Left ventricle myocardium inferior (tissue), 1 donor: ENCODE measurements at places on chromosomes 2 and 18. TPM values are rescaled to one million over a fixed set of nuclear protein-coding genes. Genes with fewer than 3 reads are reported as not detected.

DNA sequence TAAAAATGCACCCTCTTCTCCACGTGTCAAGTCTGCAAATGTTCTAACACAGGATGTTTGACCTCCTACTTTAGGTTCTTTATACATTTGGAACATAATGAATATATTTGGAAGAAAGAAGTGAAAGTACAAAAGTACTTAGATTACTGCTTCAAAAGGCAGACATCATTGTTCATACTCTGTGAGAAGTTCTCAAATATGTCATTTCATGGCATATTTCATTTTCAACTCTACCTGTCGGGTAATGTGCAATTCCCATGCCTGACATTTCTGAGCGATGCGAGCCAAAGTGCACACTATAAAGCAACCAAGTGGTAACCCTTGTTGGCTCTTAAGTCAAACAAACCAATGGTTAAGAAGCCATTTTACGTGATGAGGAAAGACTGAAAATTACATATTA lies 7.0 kb downstream of the BUB1 start:
- DNase-seq, result no peak

DNA sequence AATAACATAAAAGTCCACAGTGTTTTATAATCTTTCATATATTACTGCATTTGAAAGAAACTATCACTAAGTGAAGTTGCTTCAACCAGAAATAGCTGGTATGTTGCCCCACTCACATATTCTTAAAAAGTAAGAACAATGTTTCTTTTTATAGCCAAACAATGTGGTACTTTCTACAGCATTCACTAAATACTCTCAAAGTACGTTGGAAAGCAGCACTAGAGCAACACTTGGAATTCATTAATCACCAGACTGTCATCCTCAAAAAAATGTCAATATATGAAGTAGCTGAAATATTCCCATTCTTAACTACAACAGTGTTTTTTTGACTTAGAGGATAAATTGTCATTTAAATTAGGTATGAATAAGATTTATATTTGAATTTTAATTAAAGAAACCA lies 32.8 kb downstream of the COBLL1 start:
- DNase-seq, result no peak

SRD5A2 gene
- not detected for total RNA-seq

DNA sequence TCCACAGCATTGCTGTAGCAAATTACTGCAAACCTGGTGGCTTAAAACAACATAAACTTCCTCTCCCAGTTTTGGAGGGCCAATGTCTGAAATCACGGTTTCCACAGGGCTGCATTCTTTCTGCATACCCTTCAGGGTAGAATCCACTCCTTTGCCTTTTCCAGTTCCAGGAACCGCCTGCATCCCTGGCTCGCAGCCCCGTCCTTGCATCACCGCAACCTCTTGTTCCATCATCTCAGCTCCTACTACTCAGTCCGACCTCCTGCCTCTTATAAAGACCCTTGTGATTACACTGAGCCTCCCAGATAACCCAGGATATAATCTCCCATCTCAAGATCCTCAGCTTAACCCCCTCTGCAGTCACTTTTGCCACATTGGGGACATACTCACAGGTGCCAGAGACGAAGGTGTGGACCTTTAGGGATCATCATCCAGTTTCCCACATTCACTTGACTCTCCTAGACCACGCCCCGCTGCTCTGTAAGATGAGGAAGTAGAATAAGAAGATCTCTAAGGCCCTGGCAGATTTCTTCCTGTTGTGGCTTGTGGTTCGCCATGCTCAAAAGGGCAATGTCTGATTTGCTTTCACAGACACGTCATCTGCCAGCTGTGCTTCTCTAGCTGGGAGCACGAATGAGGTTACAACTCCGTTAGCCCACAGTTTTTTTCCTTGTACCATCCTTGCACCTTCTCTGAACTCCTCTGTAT lies 103.6 kb upstream of the AGAP1 start:
- no peak for DNase-seq

MC4R gene
- total RNA-seq, result not detected

DNA sequence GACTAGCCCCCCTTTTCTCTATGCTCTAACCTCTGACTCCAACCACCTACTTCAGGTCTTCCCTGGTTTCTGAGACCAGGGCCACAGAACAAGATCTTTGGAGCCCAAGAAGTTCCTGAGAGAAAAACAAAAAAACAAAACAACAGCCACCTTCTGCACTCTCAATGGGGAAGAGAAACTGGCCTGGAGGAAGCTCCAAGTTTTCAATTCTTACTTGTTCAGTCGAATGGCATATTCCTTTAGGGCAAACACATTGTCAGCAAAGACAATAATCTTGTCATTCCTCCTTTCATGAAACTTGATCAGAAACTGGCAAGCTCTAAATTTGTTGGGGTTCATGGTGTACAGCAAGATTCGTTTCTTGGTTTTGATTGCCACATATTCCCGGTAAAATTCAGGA lies 15.0 kb downstream of the ERCC3 start:
- no peak for DNase-seq

DNA sequence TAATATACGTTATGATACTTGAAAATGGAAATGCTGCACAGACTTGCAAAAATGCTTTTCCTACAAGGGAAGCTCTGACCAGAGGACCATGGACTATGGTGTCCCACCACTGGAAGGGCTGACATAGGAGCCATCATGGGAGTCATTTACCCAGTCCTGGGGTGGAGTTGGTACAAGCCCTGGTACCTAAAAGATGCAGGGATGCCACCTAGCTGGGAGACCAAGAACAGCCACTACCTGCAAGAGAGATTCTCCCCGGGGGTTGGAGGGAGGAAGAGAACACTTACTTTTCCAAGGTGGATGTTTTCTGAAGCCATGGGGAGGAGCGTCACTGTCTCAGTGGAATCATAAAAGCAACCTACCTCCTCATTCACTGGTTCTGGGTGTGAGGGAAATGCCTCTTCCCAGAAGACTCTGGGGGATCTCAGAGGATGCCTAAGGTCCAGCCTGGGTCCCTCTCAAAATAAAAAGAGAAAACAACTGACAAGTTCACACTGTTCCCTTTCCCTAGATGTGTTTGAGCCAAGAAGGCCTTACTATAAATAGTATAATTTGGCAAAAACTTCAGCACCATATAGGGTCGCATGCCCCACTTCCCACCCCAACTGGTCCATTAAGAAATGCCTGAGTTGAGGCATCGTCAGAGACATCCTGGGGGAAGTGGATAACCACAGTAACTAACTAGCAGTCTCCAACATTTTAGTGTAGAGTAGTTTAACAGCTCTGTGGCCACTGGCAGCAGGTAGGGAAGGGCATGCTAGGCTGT lies 39.9 kb downstream of the REEP1 start:
- no peak for DNase-seq

DNA sequence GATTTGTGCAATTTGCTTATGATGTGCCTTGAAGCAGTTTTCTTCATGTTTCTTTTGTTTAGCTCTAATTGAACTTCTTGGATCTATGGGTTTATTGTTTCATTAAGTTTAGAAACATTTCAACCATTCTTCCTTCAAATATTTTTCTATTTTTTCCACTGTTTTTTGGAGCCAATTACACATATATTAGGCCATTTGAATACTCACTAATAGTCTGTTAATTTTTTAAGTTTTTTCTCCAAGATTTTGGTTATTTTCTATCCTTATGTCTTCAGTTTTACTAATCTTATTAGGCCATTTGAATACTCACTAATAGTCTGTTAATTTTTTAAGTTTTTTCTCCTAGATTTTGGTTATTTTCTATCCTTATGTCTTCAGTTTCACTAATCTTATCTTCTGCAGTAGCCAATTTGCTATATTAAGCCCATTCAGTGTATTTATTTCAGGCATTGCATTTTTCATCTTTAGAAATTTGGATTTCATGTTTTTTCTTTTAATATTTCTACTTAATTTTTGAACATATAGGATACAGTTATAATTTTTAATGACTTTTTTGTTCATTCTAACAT lies 9.5 kb upstream of the TMEM87B start:
- no peak for DNase-seq

LINC00305 gene
- total RNA-seq, result not detected

NEUROD1 gene
- not detected for total RNA-seq

- DNase-seq, result no peak
Observed at GRCh38 chr18:10523544-10523943, 2.3 kb upstream of the NAPG start.

DNAH7 gene
- total RNA-seq, result 0.11 TPM

DNA sequence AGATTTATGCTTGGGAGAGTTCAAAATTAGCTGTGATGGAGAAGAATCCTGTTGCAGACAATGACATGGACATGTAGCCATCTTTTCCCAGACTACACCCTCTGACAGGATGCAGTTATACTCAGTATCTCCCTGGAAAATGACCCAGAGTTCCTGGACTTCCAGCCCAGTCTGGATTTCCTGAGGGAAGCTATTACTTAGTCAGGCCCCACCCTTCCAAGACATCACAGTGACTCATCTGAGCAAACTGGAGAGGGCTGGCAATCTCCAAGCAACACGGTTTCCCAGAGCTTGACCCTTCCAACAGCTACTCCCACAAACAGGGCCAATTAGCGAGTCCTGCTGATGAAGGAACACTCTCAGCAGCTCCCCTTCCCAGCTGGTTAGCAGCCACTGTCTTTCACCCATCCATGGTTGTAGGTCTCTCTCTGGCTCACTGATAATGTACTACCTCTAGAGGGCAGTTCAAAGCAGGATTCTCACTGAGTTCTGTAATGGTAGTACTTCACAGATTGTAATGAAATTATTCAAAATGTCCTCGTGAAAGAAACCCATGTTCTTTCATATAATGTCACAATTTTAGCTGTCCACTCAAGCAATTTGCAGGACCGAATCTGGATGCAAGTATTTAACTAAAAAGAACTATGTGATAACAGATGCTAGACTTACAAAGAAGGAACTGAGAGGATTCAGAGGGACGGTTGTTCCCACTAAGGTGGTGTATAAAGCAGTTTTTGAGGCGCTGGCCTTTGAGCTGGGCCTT lies 110.2 kb downstream of the MDH1 start:
- DNase-seq, result peak; percentile 17

FEV gene
- total RNA-seq, result not detected

DNA sequence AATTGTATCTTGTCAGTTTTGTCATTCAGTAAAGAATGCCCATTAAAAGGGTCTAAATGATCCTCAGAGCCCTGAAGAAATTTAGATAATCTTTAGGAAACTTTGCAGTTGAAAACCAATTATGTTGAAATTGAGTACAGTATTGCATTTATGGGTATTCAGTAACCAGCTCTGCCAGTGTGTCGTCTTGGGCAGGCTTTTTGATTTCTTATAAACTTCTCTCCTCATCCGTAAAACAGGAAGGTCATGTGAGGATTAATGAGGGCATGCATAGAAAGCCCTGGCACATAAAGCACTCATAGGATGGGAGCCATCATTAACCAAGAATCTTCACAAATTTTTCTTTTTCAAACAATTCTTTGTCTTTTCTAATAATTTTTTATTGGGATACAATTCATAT lies 14.8 kb downstream of the PNO1 start:
- no peak for DNase-seq

ARHGEF33 gene
- total RNA-seq, result 0.14 TPM

ZSWIM2 gene
- total RNA-seq, result not detected

GRCh38 chr2:237355701-237356100 lies 58.3 kb downstream of the COL6A3 start:
- no peak for DNase-seq

DNA sequence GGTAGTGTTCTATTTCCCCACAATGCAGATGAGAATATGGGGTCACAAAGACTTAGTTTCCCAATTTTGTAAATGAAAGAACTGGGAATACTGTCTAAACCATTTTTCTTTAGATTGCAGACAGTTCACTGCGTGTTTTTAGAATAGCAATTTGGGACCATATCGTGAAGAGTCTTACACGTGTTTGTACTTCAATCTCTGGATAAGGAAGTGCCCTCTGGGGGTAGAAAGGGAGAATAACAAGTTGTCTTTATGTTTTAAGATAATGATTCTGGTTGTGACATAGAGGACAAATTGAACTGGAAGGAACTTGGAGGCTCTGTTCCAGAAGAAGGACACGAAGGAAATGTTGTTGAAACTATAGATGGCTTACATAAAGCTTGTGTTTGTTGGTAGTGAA lies 457.7 kb downstream of the CBLN2 start:
- no peak for DNase-seq

DNA sequence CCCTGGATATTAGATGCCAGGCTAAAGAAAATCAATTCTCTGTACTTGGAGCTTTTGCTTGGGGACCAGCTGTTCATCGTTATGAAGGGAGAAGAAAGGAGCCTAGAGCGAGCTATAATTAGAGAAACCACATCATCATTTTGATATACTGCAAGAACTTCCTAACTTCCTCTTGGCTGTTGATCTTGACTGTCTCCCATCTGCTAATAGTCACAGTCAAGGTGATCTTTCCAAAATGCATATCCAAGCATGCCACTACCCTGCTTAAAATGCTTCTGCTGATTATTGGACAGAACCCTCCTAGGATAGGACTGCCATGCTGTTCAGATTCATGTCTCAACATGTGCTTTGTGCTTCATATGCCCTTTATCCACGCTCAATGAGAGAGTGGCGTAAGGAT lies 54.8 kb downstream of the RAPGEF4 start:
- no peak for DNase-seq

DNA sequence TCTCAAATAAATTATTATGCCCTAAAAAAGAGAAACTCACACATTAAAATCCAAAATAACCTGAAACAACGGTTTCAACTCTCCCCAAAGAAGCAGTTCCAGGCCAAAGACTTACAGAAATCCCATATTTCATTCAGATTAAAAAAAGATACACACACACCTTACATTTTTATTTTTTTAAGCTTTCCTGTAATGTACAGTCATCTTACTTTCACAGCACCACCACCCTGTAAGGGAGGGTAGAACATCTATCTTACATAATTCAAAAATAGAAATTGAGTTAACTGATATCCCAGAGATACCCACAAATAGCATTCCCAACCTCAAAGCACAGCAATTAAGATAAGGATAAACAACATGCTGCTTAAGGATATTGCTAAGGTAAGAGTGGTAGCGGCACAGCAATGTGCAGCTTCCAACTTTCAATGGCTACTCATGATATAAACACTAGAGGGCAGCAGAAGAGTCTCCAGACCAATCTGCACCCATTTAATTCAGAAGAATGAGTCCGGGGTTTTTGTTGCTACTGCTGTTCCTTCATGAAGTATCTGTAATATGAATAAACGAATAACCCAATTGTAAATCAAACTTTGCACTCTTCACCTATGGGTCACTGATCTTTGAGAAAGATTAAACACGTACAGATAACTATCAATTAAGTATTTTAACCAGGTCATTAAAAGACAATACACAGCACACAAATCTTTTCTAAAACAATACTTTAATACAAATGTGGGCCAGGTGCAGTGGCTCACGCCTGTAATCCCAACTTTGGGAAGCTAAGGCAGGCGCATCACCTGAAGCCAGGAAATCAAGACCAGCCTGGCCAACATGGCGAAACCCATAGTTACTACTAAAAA lies 11.3 kb downstream of the GFPT1 start:
- no peak for DNase-seq

TRAPPC12 gene
- 127 TPM for total RNA-seq

DNA sequence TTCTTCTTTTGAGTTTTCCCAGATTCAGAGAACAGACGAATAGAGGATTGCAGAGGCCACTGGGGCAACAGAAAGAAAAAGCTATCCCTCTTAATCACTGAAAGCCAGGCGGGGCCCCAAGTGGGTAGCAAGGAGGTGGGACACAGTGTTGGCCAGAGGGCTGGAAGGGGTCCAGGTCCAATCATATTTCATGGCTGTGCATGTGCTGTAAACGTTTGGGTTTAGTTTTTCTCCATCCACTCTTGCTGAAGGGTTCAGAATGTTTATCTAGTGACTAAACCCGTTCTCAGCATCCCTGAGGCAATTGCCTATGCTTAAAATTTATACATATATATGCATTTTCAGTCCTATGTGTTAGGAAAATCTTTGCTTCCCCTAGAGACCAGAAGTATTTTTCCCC lies 99.4 kb upstream of the EPHA4 start:
- DNase-seq, result no peak

CDK15 gene
- total RNA-seq, result 0.16 TPM
